ENCODE measurements at places on chromosomes 5 and 9.

DNA sequence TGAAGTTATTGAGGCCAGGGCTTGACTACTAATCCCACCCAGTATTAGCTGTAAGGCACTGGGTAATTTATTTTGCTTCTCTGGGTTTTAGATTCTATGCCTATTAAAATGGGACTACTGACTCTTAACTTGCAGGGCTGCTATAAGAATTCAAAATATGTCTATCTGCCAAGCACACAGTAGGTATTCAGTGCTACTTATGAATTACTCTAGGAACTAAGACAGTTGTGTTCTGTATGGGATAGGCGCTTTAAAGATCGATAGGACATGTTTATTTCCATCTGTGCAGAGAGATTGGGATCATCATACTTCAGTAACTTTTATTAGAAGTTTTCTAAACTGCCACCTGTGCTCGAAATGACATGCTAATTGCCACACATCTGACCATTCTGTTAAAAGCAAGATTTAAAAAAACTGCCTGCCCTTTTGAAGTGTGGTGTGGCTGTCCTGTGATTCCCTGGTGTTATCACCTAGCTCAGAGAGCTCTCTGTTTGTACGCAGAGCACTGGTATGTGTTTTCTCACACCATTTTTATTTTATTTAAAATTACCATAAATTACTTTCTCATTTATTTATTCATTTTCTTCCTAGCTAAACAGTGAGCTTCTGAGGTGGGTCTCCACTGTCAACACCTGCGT is 58.7 kb downstream of the FYB1 start:
- DNase-seq, result no peak

DNA sequence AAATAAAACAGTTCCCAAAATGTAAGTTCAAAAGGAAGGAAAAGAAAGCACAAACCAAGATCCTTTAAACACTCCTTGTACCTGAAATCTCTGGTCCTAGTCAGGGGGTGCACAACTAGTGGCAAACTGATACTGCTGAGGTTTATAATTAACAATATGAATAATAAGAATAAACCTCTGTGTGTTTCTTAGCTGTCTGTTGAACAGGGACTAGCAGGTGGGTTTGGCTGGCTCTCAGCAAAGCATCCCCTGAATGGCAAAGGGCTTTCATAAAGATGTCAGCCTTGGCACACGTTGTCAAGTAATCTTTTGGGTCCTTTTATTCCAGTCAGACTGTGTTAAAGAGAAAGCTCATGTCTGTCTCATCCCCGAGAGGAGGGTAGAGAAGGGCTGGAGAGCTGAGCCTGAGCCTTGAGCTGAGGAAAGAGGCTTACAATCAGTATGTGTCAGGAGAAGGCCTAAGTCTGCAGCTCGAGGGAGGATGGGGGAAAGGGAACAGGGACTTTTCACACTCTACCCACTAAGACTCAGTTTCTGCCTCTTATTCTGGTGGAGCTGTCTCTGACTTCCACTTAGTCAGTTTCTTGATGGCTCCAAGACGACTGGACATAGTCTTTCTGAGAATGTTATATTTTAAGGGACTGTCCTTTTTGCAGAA is 123.0 kb downstream of the GALNT10 start:
- no peak for DNase-seq

DNA sequence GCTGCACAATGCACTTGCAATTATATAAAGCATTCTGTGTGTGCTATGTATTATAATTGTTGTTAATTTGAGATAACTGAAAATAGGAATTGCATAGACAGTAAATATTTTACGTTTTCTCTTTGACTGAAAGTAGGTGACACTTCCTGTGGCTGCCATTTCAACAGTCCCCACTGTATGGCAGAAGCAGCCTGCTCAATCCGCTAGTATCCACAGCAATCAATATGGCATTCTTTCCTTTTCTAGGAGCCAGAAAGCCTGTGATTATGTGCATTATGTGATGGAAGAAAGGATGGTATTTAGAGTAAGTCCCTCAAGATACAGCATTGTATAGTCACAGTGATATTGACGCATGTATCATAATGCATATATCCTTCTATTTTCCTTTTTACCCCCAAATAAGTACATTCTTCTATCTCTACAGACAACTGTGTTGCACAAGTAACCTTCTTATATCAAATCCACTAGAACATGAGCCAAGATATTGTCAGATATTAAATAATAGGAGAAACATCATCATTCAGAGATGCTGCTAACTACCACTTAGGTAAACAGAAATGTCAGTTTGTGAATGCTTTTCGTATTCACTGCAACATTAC is 59.7 kb downstream of the CARTPT start:
- no peak for DNase-seq

DNA sequence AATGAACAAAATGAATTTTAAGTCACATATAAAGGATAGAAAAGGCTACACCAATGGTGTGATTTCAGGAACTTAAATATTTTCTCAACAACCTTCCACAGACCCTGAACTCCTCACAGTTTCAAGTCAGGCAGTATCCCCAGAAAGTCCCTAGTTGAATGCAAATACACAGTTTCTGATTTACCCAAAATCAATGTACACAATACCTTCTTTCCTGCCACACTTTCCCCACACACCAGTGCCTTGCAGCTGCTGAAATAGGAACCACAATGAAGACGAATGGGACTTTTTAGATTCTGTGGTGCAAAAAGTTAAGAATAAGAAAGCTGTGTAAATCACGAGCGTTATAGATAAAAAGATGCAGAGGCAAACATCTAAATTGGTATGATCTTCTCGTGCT is 552.4 kb upstream of the MEF2C start:
- no peak for DNase-seq

DNA sequence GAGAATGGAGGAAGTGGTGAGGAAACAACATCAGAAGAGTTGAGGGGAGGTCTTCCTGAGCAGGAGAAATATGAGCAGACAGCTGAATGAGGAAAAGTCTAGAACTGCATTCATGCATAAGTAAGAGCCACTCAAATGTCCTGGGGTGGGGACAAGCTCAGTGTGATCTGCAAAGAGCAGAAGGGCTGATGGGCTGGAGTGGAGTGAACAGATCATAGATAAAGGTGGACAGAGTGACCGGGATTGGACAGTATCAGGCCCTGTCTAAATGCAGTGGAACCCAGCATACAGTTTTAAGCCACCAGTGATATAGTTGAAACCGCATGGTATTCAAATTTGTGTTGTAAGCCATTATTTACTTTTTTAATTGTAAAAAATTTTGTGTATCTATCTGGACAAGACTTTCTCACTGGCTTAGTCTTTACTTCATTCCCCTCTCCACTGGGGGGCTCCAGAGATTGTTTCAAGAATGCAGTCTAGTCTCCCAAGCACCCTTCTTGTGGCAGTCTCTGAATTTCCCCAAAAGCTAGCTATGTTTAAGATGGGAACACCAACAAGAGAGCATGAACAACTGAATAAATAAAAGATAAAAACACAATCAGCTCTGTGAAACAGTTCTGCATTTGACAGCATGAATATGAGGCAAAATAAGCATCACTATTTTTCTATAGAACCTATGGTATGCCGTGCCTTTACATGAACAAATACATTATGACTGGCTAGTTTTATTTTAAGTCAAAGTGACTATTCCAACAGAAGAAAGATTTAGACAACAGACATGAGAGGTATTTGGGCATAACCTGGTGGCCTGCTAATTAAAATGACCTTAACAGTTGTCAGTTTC is 10.7 kb upstream of the STK32A start:
- no peak for DNase-seq

Measured in activated CD4-positive, alpha-beta T cell treated with anti-CD3 and anti-CD28 coated beads, Interleukin-2, amount 50 U/mL, for 1 hour (primary cell).